HuH-7.5 (cell line): ENCODE measurements at places on chromosomes 5 and 9.

GRCh38 chr5:98053170-98053569, 720.3 kb upstream of the RGMB start:
- no peak for DNase-seq

- DNase-seq = no peak
Measured at GRCh38 chr5:99272576-99272975, 343.8 kb upstream of the CHD1 start.

DNA sequence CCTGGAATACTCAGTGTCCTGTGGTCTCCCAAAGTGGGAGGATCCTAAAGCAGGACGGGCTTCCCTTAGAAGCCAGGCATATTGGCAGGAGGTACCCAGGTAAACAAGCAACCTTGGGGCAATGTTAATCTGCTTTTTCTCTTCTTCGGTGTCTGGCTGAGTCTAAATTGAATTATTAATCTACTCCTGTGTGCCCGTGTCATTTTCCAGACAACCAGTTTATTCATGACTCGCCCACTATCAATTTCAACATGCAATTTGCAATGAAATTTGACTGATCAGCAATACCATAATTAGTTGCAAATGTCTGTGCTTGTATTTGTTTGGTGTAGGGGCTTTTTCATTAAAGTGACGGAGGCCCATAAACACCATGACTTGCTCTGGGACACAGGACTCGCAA, 32.9 kb upstream of the JADE2 start:
- no peak for DNase-seq

DNA sequence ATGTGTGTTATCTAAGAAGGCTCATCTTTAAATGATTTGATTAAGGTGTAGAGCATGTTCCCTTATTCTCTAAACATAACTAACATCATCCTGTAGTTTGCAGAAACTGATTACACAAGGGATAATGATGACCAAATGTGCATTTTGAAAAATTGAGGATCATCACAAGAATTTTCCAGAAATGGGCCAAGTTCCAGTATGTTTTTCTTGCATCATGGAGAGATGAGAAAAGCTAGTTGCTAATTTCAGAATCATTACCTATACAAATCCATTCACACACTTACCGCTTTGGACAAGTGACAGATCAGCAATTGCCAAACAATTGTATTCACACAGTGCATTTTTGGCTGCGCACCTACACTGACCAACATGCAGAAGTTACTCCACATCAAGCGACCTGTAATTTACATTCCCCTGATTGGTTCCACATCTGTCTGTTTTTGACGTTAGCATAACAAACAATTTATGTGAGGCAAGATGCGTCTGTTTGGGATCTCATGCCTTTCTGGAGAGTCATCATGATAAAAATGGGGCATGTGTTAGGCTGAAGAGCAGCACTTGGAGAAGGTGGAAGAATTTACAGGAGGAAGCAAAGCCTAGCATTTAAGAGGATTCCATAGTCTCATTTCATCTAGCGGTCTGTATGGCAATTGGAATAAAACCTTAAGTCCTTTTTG, 2.8 kb upstream of the BNC2 start:
- no peak for DNase-seq

GRCh38 chr9:123267481-123268198, 746 bp downstream of the STRBP start:
- DNase-seq = peak; percentile 47

DNA sequence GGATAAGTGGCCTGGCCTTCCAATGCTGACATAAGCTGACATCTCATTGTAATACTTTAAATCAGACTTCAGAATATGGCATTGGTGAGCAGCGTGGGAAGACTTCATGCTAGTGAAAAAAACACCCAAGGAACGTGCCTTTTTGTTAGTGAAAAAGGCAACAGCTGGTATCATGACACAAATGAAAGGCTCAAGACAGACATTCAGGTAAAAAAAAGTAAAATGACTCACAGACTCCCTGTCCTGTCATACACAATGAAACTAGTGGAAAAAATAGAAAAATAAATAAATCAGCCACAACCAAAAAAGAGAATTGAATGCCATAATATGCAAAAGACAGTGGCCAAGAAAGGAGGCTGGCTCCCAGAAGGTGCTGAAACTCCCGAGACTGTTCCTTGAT, 24.4 kb upstream of the PPP1R2B start:
- DNase-seq = no peak

DNA sequence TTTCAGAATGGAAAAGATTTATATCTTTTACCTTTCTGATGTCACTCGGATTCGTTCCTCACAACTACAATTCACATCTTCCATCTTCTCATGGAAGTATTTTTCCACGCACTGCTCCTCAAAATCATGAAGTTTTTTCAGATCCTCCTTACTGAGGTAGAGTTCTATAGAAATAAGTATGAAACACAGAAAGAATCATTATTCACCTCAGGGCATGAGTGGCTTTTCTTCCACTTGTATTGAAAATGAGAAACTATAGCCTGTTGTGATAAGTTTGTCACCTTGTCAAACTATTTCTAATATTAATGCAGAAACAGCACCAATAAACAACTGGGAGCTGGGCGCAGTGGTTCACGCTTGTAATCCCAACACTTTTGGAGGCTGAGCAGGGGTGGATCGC, 116.0 kb downstream of the TRPM6 start:
- DNase-seq = no peak

- no peak for DNase-seq
Measured at GRCh38 chr5:71778678-71779276, 59.7 kb downstream of the CARTPT start.

GRCh38 chr5:40399349-40399748, 280.4 kb upstream of the PTGER4 start:
- DNase-seq = no peak

GRCh38 chr5:93596310-93596675, 13.3 kb downstream of the NR2F1 start:
- no peak for DNase-seq

- DNase-seq = no peak
Measured at GRCh38 chr9:106717686-106718085, 145.3 kb upstream of the ZNF462 start.

- DNase-seq = no peak
Measured at GRCh38 chr5:38059876-38060275, 198.5 kb upstream of the EGFLAM start.

GRCh38 chr5:106171708-106172107, 1499.0 kb downstream of the EFNA5 start:
- DNase-seq = no peak

- DNase-seq = no peak
Measured at GRCh38 chr5:151627650-151628049, 36.5 kb upstream of the FAT2 start.

- no peak for DNase-seq
Measured at GRCh38 chr9:22033012-22033630, 24.0 kb upstream of the CDKN2B start.

GRCh38 chr5:102313912-102314311, 17.8 kb upstream of the SLCO4C1 start:
- DNase-seq = no peak
